ENCODE measurements at places on chromosomes 3 and 15. TPM values are rescaled to one million over a fixed set of nuclear protein-coding genes. Genes with fewer than 3 reads are reported as not detected.

Gene SLC24A5
- total RNA-seq = not detected

Gene BNC1
- total RNA-seq = 23.3 TPM

Gene MORC1
- total RNA-seq = not detected

Gene TRPM1
- not detected for total RNA-seq

Gene DISP2
- 0.30 TPM for total RNA-seq

Gene HTR3E
- not detected for total RNA-seq

Gene GOLGA8S
- not detected for total RNA-seq

Gene PTH1R
- total RNA-seq = not detected

Gene GREM1
- total RNA-seq = 41.6 TPM

Gene KLHL6
- under 0.01 TPM for total RNA-seq

Gene ZNF385D
- total RNA-seq = not detected

Gene MINDY4B
- total RNA-seq = not detected

Gene ITGA11
- 52.5 TPM for total RNA-seq

Gene CPEB1
- 20.8 TPM for total RNA-seq

Gene SLC28A2
- total RNA-seq = not detected

Gene HRH1
- total RNA-seq = 28.3 TPM

Gene CCDC50
- total RNA-seq = 103 TPM

Gene RBP2
- total RNA-seq = not detected

Gene GRIP2
- 0.09 TPM for total RNA-seq

Gene APOD
- total RNA-seq = not detected

Gene SNX4
- 26.1 TPM for total RNA-seq
